ENCODE measurements at places on chromosomes 11 and 22. TPM values are rescaled to one million over a fixed set of nuclear protein-coding genes. Genes with fewer than 3 reads are reported as not detected.

GRCh38 chr22:41927813-41928212, 1.2 kb upstream of the TNFRSF13C start:
- DNase-seq: no peak

GRCh38 chr22:19760058-19760950, at the start of gene TBX1:
Gene TBX1, plus strand, starts transcription at chr22:19760778. Its CDS starts 66 bp downstream, at chr22:19760844.
- DNase-seq: no peak

HMGXB4 gene
- 13.0 TPM for total RNA-seq

GRCh38 chr11:88535916-88536547, 198.5 kb upstream of the CTSC start:
- DNase-seq: no peak

GRCh38 chr11:12483604-12484003, 106.2 kb downstream of the PARVA start:
- DNase-seq: no peak

A4GALT gene
- total RNA-seq: 3.1 TPM

- no peak for DNase-seq
Observed at GRCh38 chr22:48342732-48343131, 1484.9 kb downstream of the BRD1 start.

IGSF9B gene
- 3.3 TPM for total RNA-seq

DNA sequence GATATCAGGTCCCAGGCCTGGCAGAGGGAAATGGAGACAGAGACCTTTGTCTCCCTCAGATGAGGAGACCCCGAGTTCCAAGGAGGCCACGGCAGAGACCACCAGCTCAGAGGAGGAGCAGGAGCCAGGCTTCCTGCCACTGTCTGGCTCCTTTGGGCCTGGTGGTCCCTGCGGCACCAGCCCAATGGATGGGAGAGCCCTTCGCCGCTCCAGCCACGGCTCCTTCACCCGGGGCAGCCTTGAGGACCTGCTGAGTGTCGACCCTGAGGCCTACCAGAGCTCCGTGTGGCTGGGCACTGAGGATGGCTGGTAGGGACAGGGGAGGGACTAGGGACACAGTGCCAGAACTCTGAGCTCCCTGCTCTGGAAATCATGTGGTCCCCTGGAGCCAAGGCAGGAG, 13.1 kb upstream of the RELT start:
- no peak for DNase-seq

- DNase-seq: no peak
Observed at GRCh38 chr11:95254716-95255115, 23.7 kb upstream of the SESN3 start.

BIK gene
- total RNA-seq: 11.5 TPM

- DNase-seq: no peak
Observed at GRCh38 chr11:106495046-106495445, 417.6 kb downstream of the AASDHPPT start.

C22orf31 gene
- not detected for total RNA-seq

HORMAD2 gene
- not detected for total RNA-seq
